ENCODE measurements at places on chromosomes 5 and 9.

- no peak for DNase-seq
Measured at GRCh38 chr5:161009194-161009593, 157.2 kb upstream of the ATP10B start.

DNA sequence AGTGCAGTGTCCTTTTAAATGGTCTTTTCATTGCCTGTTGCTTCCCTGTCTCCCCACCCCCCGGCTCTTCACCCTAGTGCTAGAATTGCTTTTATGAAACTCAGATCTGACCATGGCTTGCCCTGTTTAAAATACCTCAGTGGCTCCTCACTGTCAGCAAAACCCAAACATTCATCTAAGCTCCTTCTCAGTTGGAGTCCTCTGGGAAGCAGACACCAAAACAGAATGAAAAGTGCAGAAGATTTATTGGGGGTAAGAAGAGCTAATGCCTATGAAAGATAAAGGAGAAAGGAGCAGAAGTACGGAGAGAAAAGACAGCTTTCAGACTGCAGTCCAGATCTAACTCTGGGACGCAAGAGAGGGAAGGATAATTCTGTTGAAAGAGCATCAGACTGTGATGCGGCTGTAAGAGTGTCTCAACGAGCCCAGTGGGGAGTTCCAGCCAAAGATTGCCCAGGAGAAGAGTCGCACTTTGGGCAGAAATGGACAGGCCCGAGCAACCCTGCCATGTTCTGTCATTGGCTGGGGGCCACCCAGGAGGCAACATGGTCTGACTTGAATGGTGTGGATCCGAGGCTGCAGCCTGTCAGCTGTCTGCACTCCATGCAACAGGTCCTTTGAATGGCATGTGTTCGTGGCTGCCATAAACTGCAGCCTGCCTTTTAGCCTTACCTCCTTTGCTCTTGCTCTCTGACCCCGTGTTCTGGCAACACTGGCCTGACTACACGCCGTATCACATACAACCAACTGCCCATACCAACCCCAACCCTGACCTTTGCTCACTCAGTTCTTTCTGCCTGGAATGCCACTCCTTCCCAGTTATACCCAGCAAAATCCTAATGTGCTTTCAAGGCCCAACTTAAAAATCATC is 55.9 kb downstream of the IRF1 start:
- DNase-seq, result no peak

DNA sequence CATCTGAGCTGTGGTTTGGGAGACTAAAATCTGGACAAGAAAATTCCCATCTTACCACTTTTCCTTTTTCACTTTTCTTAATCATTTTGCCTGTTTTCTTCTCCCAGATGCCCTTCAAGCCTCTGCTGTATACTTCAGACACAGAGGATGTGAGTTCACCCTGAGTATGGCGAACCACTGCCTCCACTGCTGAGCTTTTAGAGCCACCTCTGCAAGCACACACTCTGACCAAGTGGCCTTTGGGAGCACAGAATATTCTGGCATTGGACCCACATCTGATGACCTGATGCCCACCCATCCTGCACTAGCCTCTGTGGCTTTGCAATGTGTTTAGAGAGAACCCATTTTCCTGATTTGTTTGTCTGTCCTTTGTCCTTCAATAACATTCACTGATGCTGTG is 32.5 kb downstream of the TERT start:
- no peak for DNase-seq

GRCh38 chr9:95107976-95108375 is 209.5 kb downstream of the FANCC start:
- DNase-seq, result no peak

DNA sequence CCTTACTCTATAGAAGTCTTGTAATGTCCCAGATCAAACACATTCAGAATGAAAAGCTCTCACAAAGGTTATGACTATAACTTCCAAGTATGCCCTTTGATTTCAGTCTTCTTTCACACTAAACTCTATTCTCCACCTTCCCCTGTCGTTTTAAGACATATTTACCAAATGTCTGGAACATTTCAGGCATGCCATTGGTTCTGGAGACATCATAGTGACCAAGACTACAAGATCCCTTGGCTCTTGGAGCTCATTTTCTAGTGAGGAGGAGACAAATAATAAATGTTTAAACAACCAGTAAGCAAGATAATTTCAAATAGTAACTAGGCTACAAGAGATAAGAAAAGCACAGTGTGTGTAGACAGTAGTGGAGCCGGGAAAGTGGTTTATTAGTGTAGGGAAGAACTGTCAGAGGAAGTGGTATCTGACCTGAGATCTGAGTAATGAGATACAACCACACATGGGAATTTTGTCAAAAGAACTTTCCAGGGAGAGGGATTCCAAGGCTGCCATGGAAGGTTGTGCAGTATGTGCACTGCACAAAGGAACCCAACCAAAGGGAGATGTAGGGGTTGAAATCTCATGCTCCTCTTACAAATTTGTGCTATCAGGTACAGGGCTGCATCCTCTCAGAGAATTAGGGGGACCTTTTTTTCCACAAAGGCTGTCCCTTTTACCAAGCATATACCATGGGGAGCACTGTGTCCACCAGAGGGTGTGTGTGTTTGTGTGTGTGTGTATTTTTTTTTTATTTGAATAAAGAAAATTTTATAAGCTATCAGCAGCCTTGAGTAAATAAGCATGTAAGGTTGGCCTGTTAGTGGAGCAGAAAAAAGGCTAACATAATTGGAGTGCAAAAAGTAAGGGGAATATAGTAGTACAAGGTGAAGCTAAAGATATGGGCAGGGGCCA is 1279.1 kb upstream of the WWC1 start:
- DNase-seq, result no peak

DNA sequence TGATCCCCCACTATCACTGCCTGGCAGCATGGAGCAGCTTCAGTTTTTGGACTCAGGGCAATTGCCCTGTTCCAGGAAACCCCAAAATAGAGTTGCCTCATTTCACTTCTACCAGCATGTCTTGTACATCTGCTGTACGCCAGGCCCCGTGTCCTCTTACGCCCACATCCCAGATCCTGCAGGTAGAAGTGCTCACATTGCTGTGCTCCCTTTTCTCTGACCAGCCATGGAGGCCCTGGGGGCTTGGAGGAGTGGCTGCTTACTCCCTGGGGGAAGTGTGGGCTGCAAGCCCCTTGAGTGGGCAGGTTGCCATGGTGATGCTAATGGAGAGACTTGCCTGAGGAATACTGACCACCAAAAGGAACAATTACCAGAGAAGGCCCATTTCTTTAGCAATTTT is 55.6 kb upstream of the KCNIP1 start:
- no peak for DNase-seq

GRCh38 chr5:153714798-153715197 is 224.3 kb downstream of the GRIA1 start:
- DNase-seq, result no peak

DNA sequence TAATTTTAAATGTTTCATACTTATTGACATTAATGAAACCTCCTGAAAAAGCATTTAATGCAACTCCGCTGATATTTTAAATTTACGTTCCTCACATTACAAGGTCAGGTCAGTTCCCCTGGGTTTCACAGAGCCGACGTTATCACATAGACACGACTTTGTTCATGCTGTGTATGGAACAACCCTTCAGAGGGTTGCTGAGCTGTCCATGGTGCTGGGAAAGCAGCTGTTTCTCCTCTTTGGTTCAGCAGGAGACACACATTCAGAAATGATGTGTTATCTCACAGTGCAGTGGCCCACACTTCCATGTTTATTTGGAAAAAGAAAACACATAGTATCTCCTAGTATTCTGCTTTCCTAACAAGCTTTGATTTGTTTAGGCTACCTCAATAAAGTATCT is 53.5 kb downstream of the PPP2R2B start:
- no peak for DNase-seq

DNA sequence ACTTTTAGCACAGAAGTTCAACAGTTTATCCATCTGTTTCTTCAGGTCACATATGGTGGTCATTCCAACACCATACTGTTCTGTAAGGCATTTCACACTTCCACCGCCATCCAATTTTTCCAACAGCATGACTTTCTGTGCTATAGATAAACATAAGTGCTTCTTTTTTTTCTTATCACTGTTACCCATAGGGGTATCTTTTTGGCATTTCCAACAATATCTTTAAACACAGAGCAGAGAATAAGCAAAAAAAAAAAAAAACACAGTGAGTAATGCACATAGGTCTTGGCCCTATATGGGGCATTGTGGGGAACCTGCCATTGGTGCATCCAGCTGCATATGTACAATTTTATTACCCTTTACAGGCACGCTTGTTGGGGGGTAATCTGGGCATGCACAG is 12.2 kb upstream of the ZNF367 start:
- no peak for DNase-seq

GRCh38 chr5:150263801-150264621 is 25.6 kb downstream of the CAMK2A start:
- no peak for DNase-seq
